ENCODE measurements at places on chromosomes 2 and 18.

- DNase-seq: no peak
Measured at GRCh38 chr2:97673915-97674283, 4.4 kb downstream of the C2orf92 start.

DNA sequence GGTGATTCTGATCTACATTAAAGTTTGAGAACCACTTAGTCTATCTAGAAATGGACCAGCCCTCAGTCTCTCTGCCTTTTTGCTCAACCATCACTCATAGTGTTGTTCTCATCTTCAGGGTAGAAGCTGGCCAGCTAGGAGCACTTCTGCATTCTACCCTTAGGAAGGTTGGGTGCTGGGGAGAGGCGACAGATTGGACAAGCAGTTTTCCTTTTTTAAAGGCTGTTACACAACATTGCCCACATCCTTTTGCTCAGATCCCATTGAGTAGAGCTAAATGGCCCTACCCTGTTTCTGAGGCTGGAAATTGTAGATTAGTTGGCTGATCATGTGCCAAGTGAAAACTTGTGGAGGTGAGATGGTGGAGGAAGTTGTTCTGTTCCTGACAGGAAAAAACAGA, 35.6 kb downstream of the OSBPL6 start:
- DNase-seq: no peak

GRCh38 chr2:41935825-41936224, 112.0 kb upstream of the PKDCC start:
- no peak for DNase-seq

- peak; percentile 100 for DNase-seq
Measured at GRCh38 chr2:64750817-64751285, 97.1 kb upstream of the SERTAD2 start.

- no peak for DNase-seq
Measured at GRCh38 chr2:8177566-8177965, 504.3 kb upstream of the ID2 start.
